ENCODE measurements at places on chromosomes 3 and 15. TPM values are rescaled to one million over a fixed set of nuclear protein-coding genes. Genes with fewer than 3 reads are reported as not detected.

DNA sequence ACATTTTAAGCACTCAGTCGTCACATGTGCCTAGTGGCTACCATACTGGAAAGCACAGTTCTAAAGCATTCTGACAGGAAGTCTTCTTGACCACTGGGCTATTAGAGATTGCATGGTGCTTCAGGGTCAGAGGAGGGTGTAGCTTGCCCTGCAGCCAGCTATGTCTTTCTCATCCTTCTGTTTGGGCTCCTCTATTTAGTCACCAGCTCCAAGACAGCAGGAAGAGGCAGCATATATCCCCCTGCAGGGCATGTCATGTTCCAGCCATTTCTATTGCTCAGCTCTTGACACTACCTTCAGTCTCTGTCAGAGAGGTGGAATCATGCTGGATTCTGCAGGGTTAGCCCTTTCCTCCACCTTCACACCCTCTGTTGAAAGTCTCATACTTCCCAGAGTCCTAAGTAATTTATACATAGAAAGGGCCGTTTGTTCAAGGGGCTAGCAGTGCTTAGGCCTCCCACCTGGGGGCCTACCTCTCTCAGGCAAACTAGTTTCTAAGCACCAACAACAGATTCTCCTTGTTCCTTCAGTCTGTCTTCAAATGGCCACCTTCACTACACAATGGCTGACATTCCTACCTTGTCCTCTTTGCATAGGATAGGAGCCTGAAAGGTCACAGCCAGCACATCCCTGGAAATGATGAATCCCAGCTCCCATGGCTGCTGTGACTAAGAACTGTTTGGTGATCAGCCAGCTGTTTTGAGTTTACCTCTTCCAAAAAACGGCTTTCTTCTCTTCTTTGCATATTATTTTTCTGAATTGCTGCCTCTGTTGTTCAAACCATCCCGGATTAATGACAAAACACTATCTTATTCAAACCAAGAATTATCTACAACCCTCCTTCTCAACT is 115.7 kb upstream of the BFSP2 start:
- DNase-seq = no peak

GRCh38 chr3:186949281-186949982 is 19.1 kb downstream of the ST6GAL1 start:
- peak; percentile 31 for DNase-seq

DNA sequence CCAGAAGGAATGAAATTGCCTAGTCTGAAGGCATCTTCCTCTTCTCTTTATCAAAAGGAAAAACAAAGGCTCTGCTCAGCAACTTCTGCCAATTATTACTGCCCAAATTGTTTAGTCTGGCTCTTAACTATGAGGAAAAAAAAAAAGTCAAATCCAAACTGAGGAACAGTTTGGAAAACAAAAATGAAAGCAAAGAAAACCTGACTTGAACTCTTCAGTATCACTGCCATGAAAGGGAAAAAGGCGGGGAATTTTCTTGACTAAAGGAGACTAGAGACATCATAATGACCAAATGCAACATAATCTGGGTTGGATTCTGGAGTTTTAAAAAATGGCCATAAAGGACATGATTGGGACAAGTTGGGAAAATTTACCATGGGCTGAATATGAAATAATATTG is 156.3 kb downstream of the STT3B start:
- DNase-seq = no peak

GRCh38 chr3:40464339-40465110 is 7.4 kb downstream of the RPL14 start:
- DNase-seq = no peak

DNA sequence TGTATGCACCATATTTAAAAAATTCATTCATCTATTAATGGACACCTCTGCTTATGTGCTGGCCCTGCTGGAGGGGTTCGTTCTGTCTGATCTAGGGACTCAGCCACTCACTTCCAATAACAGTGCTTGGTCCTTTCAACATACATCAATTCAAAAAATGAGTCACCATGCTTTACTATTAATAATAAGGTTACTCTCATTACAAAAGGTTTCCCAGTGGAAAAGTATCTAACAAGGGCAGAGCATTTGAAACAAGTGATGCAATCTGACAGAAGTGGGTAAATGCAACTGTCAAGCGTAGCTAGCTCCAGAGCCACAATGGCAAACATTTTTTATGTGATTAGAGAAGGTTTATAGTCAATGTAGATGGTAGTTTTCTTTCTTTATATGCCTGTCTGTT is 67.9 kb upstream of the TNIK start:
- no peak for DNase-seq

GRCh38 chr3:38507120-38507519 is 11.0 kb downstream of the EXOG start:
- DNase-seq = no peak

DNA sequence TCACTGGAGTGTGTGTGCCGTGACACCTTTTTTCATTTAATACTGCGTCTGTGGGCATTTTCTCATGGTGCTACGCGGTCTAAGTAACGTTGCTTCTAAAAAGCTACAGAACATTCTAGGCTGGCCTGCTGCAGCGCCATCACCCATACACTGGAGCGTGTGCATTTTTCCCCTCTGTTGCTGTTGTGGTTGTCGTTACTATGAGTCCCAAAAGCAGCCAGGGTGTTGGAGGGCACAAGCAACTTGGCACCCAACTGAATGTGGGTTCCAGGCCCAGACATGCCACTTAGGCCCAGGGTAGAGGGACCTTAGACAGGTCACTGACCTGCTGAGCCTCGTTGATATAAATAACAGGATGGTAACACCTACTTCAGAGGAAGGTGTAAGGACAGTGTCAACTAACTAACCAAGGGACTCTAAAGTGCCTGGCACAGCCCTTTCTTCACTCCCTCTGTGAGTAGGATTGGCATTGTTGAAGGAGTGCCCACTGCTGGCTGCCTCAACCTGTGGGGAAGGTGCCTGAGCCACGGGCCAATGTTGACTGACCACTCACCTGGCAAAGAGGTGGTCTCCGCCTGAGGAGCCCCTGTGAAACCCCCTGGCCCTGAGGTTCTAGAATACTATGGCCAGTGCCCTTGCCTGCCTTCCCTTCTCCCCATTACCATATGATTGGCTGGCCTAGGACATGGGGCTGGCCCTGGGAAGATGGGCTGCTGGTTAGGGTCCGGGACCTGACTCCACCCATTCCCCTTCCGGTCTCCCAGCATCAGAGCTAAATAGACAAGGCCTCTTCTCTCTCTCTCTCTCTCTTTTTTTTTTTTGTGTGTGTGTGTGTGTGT is 3.5 kb downstream of the CSK start:
- DNase-seq = no peak

DNA sequence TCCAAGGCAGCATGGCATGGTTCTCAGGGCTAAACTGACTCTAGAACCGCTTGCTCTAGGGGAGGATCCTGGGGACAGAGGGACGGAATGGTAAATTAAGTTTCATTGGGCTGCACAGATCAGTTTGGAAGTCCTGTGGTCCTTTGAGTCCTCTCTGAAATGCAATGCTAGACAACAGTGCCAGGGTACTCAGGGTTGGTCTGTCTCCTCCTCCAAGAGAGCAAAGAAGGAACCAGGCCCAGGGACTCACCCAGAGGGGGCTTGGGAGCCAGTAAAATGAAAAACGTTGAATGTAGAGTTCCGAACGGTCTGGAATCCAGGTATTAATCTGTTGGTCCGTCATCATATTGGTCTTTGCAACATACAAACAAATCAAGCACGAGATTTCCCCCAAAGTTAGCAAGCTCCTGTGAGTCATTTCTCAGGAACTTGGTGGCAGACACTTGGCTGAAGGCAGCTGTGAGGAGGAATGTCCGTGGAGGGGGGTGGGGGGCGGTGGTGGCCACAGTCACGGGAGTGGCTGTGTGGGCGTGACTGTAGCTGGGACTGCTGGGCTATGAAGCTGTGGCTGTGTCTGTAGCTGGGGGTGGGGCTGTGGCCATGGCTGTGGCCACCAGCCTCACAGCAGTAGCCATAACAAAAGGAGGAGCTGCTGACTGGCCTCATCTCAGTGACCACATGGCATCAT is 361.0 kb downstream of the SHQ1 start:
- DNase-seq = peak; percentile 46

DNA sequence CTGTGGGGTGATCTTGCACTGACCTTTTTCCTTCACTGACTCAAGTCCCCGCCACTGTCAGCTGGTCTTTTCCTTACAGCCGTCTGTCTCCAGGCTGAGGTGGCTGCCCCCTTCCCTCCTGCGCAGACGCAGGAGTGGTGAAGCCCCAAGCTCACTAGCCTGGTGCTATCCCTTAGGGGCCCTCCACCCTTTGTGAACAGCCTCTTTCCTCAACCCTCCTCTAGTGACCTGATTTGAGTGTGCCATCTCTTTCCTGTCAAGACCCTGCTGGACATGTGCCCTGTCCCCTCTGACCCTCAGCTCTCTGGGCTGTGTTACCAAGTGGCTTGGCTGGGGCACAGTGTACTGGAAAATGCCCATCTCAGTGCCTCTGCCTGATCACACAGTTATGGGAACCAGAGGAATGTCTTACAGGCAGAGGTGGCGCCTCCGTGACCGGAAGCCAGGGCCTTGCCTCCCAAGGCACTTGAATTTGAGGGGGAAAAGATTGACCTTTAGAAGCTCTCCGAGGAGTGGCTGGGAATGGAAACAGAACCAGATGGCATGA is 8.7 kb downstream of the KBTBD13 start:
- no peak for DNase-seq

DNA sequence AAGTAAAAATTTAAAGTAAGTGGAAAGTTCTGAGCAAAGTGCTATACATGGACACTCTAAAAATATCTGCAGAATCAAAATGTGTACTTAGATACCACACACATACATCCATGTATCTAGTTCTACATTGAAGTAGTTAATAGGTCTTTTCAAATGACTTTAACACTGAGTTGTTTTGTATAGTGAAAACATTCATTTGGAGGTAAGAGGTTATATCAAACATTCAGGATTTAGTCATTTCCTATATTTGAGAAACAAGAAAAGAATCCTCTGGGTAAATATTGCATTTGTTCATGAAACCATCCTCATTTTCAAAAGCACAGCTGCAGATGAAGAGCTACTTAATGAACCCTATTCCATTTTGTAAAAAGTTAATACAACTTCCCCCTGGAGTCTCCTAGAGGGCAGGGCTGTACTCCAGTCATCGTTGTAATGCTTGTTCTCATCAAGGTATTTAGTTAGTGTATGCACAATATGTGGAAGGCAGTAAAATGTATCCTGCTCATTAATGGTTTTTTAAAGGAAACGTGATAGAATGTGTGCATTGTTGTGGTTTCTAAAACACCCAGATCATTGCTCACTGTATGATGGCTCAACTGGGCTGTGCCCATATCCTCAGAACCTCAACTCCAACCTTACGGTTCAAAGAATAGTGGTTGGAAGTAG is 26.2 kb downstream of the ARPP21 start:
- DNase-seq = no peak

- DNase-seq = no peak
Measured at GRCh38 chr3:138594935-138595610, 1.0 kb upstream of the CEP70 start.

GRCh38 chr3:162597226-162597625 is 1100.6 kb downstream of the OTOL1 start:
- DNase-seq = no peak

DNA sequence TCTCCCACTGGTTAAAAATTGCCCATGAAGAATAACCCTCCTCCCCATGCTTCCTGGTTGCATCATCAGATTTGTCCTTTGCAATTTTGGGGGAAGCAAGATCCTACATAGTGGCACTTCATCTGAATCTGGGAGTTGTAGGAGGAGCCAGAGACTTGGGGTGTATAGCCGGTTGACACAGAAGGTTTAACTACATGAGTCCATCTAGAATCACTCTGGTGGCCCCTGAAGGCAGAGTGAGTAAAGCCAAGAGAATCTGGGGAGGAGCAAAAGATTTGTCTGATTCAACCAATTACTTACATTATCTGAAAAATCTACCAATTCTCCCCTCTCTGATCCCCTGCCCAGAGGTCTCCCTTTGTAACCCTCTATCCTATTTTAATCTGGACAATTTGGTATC is 50.1 kb downstream of the SYN2 start:
- no peak for DNase-seq

GRCh38 chr3:146037697-146038096 is 123.3 kb downstream of the PLOD2 start:
- no peak for DNase-seq

DNA sequence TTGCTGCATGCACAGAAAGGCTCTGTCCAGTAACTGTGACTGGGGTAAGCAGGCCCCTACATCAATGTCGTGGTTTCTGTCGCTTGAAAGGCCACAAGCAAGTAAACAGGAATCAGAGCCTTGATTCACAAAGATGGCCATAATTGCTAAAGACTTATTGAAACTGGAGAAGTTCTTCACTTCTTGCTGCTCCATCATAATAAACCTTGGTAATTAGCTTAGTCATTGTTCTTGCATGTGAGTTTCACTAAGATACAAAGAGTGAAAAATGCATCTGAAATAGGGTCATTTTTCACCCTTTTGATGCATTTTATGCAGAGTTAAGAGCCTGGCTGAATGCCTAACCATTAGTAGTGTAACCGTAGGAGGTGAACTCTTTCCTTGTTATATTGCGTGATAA is 3.2 kb downstream of the SEMA6D start:
- no peak for DNase-seq

DNA sequence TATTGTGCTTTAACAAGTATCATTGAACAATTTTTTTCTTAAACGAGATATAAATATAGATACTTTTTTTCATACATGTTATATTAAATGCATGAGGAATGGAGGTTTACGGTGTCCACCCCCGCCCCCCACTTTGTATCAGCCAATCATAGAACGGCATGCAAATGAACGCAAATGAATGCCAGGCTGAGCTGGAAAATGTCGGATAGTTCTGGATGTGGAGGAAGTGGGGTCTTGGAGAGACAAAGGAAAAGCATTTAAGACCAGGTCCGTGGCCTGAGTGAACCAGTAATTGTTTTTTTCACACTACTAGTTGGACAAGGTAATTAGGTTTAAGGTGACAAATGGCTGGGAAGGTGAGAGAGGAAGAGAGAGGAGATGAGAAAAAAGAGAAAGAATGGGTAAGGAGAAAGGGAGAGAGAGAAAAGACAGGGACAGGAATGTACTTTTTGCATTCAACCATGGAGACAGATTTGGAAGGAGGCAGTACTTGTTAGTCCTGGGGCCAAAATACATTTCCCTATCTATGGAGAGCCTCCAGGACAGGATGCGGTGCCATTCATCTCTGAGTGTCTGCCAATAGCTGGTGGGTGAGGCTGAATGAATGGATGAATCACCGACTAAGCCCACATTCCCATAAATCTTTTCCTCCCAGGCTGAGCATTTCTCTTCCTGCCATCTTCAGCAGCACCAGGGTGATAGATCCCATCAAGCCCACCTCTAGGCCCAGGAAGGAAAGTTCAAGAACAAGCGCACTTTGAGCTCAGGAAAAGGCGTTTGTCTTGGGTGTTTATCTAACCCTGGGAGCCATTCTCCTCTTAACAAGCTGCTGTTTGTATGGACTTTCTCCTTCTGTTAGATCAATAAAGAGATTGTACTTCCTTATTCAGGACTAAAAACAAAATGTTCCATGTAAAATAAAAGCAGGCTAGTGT is 1.4 kb upstream of the RAD18 start:
- no peak for DNase-seq

GRCh38 chr3:27279123-27279522 is 90.1 kb downstream of the NEK10 start:
- no peak for DNase-seq

The ISLR2 gene
- total RNA-seq = 2.6 TPM

The SLC12A1 gene
- not detected for total RNA-seq
